ENCODE measurements at places on chromosomes 3 and 15. TPM values are rescaled to one million over a fixed set of nuclear protein-coding genes. Genes with fewer than 3 reads are reported as not detected.

DNA sequence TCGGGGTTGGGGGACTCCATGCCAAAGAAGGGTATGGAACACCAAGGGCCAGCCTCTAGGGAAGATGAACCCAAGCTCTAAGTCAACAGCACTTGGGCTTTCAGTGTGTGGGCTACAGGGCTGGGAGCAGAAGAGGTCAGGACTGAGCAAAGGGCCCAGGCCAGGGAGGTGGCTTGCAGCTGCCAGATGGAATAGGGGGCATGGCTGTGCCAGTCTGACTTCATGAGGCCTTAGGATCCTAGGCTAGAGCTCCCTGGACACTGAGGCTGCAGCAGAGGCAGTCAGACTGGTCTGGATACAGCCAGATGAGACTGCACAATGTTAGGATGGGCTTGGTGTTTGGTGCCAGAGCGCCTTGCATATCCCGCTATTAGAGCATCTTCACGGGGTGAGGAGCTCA lies 3.8 kb downstream of the RASGRF1 start:
- DNase-seq = no peak

Gene KNG1
- 0.43 TPM for total RNA-seq

Gene NMNAT3
- total RNA-seq = 12.1 TPM

Gene PPP1R14D
- total RNA-seq = not detected

- no peak for DNase-seq
These were observed 150.8 kb downstream of the PEX5L start for GRCh38 chr3:179885950-179886349.

Measured in Right ventricle myocardium superior (tissue), 1 donor.